ENCODE measurements at places on chromosomes 7 and 10.

GRCh38 chr7:54885285-54885684 lies 126.3 kb upstream of the SEC61G start:
- DNase-seq = no peak

- DNase-seq = peak; percentile 94
These were observed at the start of gene SUMF2 for GRCh38 chr7:56063882-56064625. TSS of gene SUMF2 (plus strand) at chr7:56064286. CDS start at chr7:56064312, 26 bp downstream.

DNA sequence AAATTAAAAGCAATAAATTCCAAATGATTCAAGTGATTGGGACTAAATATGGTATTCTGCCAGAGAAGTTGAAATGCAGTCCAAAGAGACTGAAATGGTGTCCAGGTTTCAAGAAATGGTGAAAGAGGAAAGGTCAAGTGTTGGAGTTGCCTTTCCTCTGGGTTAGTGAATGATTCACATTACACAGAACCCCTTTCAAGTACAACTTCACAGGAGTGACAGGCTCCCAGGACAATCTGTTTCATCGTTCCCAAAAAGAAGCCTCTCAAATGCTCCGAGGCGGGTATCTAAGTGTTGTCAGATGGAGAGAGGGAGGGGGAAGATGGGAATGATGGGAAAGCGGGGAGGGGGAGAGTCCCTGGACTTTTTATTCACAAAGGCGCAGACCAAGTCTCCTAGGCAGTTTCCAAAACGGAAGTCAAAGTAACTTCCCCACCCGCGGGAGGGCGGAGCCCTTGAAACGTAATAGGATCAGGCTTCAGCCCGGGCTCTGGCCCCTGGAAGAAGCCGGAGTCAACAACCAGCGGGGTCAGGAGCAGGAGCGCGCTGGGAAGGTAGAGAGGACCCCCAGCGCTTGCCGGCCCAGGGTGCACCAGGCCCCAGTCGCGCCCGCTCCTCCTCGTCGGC lies 754 bp downstream of the SLC25A13 start:
- DNase-seq = peak; percentile 92

GRCh38 chr10:104274762-104275721 lies 6.1 kb downstream of the GSTO2 start:
- peak; percentile 57 for DNase-seq

DNA sequence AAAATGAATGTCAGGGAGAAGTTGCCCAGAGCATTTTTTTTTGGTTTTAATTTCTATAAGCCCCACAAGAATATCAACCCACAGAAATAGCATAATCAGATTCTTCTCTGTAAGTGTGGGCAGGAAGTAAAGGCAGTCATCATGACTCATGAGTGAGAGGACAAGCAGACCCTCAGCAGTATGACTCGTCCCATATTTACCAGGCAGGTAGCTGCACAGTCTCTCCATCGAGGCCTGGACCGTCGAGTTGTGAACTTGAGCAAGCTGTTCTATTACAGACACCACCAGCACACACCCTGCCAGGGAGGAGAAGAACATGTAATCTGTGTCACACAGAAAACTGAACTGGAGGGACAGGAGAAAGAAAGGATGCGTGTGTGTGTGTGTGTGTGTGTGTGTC lies 37.8 kb downstream of the AOAH start:
- no peak for DNase-seq

GRCh38 chr7:71042591-71042990 lies 89.4 kb upstream of the GALNT17 start:
- DNase-seq = no peak

DNA sequence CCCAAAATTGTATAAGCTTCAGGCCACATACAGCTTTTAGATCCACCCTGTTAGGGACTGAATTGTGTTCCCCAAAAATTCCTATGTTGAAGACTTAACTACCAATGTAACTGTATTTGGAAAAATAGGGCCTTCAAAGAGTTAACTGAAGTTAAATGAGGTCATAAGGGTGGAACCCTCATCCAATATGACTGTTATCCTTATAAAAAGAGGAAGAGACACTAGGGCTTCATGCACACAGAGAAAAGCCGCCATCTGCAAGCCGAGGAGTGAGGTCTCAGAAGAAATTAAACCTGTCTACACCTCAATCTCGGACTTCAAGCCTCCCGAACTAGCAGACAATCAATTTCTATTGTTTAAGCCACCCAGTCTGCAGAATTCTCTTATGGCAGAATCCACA lies 317.9 kb upstream of the NFE2L3 start:
- no peak for DNase-seq

DNA sequence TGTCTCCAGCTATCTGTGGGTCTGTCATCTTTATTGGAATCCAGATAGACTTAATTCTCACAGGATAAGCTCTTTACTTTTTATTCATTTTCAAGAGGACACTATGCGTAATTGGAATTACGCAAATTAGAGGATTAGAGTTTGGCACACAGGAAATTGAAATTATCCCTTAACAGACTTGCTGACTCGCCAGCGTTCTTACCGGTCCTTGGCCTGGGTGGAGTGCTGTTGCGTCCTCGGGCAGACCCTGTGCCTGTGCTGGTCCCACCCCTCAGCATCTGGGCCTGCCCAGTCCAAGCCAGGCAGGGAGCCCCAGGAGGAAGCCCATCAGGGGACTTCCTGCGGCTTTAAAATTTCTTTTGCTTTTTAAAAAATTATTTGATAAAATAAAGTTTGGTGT lies 101.8 kb downstream of the MKI67 start:
- no peak for DNase-seq

DNA sequence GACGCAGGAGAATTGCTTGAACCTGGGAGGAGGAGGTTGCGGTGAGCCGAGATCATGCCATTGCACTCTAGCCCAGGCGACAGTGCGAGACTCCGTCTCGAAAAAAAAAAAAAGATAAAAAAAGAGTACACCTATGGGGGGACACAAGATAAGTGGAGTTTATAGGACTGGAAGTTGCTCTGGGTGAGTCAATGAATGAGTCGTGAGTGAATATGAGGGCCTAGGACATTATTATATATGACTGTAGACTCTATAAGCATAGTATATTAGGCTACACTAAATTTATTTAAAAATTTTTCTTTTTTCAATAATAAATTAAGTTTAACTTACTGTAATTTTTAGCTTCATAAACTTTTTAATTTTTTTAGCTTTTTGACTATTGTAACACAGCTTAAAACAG lies 19.4 kb upstream of the SGCE start:
- DNase-seq = no peak

DNA sequence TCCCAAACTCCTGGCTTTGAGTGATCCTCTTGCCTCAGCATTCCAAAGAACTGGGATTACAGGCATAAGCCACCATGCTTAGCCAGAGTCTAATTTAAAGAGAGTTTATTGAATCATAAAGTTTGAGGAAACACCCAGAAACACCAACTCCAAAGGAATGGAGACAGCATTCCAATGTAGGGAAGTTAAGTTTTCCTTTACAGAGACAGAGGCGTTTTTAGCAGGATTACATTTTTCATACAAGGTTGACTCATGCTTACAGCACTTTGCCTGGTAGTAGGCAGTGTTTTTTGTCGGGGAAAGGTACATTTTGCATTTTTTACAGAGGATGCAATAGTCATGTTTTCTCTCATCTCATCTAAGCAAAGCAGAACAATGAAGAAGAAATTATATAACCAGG lies 18.9 kb upstream of the OPN4 start:
- no peak for DNase-seq

DNA sequence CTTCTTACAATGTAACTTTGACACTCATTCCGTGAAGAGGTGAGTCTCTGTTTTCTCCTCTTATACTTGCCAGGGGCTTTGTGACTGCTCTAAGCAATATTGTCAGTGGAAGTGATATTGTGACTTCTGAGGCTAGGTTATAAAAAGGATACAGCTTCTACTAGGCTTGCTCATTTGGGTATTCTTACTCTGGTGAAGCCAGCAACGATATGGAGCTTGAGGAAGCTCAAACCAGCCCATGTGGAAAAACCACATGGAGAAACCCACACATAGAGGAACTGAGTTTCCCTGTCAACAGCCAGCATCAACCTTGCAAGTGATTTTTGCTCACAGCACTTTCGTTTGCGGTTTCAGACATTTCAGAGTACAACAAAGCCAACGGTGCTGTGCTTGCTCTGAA lies 149.6 kb upstream of the SEMA3E start:
- no peak for DNase-seq

DNA sequence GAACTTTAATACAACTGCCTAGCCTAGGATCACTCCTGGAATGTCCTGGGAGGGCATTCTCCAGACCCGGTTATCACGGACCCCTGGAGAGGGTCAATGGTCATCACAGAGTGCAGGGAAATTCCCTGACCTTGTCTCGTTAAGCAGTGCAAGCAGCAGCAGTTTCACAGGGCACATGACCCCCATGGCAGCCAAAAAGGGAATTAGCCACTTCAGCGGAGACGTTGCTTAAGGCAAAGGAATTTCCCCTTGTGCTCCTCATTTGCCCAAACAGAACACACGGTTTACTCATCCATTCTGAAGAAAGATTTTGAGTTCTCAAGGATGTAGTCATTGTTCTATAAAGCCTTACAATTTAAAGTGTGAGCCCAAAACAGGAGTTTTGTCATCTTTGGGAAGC lies 260.3 kb downstream of the SNX13 start:
- DNase-seq = no peak

DNA sequence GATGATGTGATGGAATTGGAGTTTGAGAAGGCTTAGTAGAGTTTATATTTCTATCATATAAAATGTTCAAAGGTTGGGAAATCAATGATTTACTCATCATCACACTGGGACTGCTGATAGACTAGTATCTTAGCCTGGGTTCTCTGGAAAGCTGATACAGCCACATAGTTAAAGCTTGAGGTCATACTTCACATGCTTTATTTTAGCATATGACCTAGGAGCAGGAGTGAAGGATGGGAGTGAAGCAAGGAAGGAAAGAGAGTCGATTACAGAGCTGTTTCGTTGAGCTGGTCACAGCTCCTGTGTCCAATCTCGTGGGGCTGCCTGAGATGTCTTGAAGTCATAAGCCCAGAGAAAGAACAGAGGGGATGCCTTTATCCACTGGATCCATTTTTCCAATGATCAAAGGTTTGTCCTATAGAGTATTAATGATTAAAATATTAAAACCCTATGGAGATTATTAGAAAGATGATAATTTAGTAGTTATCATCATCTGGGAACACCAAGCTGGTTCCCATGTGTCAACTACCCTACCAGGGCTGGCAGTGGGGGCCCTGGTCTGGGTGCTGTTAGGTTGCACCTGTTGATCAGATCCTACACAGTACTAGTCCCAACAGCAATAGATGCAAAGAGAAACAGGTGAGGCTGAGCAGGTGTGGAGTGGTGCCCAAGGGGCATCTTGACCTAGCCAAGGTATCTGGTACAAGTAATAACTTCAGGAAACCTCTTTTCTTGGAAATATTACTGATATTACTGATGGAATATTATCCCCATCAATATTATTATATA lies 77.8 kb downstream of the BAMBI start:
- DNase-seq = no peak

DNA sequence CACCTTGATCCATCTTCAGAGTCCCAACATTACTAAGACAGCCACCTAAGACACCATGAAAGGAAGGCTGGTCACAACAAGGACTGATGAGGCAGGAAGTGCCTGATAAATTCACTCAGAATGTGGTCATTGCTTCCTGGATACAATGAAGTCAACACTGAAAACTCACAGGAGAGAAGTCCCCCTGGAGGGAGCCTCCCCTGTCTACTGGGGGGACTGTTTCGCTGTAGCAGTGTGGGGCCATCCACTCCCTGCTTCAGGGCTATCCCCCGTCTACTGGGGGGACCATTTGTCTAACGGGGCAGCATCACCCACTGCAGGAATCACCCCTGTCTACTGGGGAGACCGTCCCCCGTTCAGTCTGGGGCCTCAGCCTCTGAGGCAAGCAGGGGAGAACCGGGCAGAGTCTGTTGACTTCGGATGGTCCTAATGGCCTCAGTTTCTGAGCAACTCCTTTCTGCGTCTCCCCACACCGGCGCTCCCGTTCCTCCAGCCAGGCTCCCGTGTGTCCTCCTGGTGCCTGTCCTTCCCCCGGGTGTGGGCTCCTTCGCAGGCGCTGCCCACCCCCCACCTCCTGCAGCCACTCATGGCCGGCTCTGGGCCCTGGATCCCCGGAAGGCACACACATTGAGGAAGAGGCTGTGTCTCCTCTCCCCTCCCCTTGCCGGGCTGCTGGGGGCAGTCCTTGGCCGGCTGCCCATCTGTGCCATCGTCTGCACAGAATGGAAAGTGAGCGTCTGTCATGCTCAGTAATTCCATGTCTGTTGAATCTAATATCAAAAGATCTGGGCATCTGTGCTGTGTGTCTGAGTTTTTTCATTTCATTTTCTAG lies 59.9 kb upstream of the DNAJB6 start:
- no peak for DNase-seq

DNA sequence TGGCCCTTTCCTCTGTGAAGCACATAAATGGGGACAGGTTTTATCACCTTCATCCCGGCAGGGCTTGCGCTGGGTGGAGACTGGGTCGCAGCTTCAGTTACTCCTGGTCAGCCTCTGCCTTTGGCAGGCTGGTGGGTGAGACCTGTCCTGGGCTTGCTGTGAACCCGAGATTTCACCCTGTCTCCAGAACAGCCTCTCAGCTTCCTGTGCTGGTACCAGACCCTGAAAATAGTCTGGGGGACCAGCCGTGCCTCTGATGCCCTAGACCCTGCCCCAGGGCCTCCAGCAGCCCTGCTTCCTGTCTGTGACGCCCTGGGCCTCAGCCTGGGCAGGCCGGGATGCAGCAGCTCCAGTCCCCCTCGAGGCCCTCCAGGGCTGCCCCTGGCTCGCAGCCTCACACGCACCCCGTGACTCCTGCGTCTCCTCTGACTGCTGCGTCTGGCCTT lies 13.2 kb upstream of the PWWP2B start:
- peak; percentile 22 for DNase-seq

DNA sequence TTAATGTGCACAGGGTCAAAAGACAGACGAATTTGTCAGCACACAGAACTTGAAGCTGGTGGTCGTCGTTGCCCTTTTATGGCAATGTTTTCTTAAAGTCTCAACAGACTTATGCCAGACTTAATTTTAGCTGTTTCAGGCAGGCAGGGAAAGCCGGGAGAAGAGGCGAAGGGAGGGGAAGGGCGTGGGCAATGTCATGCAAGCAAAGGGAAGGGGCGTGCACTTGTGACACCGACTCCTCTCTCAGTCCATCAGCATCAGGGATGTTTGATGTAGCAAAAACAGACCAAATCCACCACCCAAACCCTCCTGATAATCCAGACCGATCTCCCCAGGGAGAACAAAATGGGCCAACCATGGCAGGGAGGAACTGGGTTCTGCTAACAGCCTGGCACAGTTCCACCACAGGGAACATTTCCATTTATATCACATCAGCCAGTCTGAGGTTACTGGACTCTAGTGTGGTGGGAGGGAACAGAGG lies 118.1 kb upstream of the RHEB start:
- no peak for DNase-seq

- DNase-seq = peak; percentile 69
These were observed 167.8 kb upstream of the AUTS2 start for GRCh38 chr7:69430384-69431021.

- DNase-seq = no peak
These were observed 8.5 kb downstream of the AKR1B1 start for GRCh38 chr7:134450294-134451000.

- no peak for DNase-seq
These were observed 215.7 kb downstream of the HTR7 start for GRCh38 chr10:90642136-90642535.

DNA sequence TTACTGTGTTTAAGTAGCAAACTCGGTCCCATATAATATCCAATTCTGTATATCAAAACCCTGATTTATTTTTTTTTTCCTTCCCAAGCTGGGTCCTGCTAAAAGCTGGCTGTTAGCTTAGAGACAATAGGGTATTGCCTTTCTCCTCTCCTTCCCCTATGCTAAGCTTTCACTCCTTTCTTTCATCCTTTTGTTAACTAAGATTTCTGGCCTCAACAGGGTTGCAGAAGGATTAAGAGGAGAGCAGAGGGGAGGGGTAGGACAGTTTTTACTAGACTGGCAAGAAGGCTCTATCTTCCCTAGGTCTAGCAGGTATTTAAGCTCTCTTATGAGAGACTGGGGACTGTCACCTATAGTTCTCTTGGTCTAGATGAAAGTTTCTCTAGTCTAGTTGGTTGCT lies 229.2 kb downstream of the KCND2 start:
- DNase-seq = no peak
